ENCODE measurements at places on chromosomes 11 and 22. TPM values are rescaled to one million over a fixed set of nuclear protein-coding genes. Genes with fewer than 3 reads are reported as not detected.

AIFM3 gene
- 3.9 TPM for total RNA-seq

GATD1 gene
- 23.0 TPM for total RNA-seq

MMP11 gene
- 1.1 TPM for total RNA-seq

LRRN4CL gene
- total RNA-seq, result 1.3 TPM

MPPED2 gene
- 3.7 TPM for total RNA-seq

PIK3IP1 gene
- total RNA-seq, result 2.3 TPM

SIPA1 gene
- total RNA-seq, result 15.8 TPM

DNA sequence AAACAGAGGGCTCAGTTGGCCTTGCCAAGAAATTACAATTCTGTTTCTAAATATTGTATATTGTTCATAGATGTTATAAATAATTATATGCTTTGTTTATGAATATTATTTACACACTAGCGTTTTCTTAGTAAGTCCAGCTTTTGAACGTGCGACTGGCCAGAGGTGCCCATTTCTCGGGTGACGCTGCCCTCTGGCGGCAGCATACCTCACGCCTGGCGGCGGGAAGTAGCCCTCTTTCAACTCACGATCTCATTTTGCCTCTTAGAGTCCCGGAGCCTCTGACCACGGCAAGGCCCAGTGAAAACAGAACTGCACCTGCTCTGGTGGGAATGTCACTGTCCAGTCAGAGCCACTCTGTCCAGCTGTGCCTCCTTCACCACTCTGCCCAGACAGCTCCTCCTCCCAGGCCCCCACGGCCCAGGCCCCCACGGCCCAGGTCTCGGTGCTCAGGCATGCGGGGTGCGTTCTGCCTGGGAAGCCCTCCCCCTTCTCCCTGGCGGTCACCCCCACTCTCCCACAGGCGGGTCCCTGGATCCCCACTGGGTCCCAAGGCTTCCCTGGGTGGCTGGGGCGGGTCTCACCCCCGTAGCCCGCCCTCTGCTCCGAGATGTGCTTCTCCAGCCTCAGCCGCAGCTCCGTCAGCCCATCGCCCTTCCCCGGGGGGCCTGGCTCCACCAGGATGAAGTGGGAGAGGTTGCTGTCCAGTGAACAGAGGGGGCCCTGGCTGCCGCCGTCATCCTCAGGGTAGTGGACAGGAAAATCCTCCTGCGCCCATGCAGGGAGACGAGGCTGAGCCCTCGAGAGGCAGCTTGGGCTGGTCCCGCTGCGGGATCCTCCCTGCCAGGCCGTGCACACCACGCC, 19.3 kb downstream of the TSSC4 start:
- peak; percentile 74 for DNase-seq

DNA sequence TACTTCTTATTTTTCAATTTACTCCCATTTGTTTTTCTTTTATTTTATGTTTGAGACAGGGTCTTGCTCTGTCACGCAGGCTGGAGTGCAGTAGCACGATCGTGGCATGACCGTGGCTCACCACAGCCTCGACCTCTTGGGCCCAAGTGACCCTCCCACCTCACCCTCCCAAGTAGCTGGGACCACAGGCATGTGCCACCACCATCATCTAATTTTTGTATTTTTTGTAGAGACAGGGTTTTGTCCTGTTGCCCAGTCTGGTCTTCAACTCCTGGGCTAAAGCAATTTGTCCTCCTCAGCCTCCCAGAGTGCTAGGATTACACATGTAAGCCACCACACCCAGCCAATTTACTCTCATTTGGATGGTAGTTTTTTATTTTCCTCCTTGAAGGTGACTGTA, 679.3 kb upstream of the CCDC179 start:
- no peak for DNase-seq

GRCh38 chr11:47587039-47587716, 700 bp downstream of the FAM180B start:
- DNase-seq, result peak; percentile 93

GRCh38 chr11:13256216-13256615, 21.4 kb upstream of the BMAL1 start:
- no peak for DNase-seq

GRCh38 chr22:19019029-19019678, 83.1 kb upstream of the PRODH start:
- no peak for DNase-seq

- DNase-seq, result no peak
Observed at GRCh38 chr11:69216647-69217051, 60.9 kb downstream of the SMIM38 start.

DNA sequence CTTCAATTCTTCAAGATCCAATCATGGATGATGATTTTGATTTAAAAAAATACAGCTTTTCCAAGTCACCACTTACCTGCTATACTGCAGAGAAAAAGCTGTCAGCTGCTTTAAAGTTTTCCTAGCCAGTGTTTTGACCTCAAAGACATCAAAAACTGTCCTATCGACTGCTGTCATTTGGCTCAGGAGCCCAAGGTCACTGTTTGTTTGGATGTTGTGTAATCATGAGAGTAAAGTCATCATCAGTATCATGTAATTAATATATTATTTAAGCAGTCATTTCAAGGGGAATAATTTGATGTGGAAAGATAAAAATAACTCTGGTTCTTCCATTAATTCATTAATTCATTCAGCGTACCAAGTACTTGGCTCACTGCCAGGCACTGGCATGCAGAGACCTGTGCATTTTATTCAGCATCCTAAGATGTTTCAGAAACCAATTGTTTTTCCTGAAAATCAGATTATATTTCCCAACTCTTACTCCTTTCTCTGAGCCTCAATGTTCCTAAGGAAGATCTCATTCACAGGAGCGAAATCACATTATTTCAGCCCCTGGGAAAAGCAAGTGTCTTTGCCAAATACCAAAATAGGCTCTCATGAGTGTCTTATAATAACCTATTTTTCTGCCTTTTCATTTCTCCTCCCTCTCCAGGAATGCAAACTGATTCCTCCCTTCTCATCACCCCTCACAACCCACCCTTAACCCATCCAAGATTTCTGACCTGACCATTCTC, 59.9 kb downstream of the SLC1A2 start:
- DNase-seq, result no peak

DNA sequence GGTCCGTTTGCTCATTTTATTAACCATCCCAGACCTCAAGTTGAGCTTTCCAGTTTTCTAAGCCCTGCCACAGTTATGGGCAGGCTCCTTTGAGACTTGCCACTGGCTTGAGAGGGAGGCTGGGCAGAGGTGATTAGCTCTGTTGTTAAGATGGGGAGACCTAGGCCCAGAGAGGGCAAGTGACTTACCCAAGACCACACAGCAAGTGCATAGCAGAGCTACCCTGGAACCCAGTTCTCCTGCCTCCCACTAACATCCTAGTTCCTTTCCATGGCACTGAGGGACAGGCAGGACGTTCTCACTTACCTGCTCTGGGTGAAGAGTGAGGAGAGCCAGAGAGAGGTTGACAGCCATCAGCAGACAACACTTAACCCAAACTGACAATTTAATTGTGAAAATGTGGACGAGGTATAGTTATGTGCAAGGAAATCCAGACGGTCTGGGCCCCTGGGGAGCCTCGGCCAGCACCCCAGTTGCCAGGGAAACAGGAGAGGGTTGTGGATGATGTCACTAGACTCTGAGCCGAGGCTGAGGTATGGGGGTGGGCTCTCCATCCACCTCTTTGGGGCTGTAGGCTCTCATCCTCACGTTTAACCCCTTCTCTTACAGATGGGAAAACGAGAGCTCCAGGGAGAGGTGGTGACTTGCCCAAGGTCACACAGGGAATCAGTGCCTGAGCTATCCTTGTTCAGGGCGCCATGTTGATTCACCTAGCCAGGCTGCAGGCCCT, 12.3 kb upstream of the WNT11 start:
- no peak for DNase-seq

GRCh38 chr11:45238724-45239123, 47.4 kb downstream of the SYT13 start:
- DNase-seq, result no peak
